ENCODE measurements at places on chromosomes 5 and 9. TPM values are rescaled to one million over a fixed set of nuclear protein-coding genes. Genes with fewer than 3 reads are reported as not detected.

- DNase-seq: no peak
Measured at GRCh38 chr9:118455788-118456187, 751.6 kb downstream of the TLR4 start.

SEC24A gene
- total RNA-seq: 24.8 TPM

- DNase-seq: no peak
Measured at GRCh38 chr9:100084734-100085133, 14.1 kb downstream of the ERP44 start.

MYMK gene
- total RNA-seq: 0.89 TPM

DNA sequence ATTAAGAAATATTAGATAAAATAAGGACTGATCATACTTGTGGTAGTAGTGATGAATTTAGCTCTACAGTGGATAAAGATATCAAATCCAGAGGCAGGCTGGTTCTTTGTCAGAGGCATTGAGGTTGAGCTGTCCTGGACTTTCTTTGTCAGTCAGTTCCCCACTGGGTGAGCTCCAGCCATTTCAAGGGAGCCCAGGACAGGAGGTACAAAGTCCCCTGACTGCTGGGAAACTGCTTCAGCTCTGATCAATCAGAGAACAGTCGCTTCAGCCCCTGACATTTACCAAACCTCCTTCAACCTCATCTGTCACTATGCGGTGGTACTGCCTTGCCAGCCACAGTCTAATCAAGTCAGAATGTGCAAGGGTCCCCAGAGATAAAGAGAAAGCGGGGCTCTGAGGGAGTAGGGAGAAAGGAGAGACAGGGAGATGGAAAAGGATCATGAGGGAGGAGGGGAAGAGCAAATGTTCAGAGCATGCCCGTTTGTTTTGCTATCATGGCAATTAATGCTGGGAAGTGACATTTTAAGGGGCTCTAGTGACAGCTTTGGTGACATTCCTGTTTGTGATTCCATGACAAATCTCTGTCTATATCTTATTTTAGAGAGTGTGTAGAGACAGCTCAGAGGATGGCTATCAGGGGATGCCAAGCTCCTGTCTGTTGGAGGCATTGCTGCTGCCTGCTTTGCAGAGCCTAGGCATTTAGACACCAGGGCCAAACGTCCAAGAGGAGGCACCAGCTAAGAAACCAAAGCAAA, 223.2 kb downstream of the ASTN2 start:
- no peak for DNase-seq

DNA sequence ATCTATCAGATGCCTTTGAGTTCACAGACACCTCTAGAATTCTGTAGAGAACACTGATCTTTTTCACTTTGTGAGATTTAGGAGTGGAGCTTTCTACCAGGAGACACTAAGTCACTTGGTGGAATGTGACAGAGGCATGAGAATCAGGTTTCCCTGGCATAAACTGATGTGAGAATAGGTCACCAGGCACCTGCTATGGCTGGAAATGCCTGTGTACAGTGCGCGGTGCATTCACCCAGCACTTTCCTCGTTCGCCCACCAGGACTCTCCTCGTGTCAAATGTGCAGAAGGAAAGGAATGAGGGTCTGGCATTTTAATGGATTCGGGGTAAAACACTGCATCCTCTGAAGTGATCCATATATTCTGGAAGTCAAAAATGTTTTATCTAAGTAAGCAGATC, 281.8 kb upstream of the TUT7 start:
- DNase-seq: no peak
